ENCODE measurements at places on chromosomes 3 and 15.

DNA sequence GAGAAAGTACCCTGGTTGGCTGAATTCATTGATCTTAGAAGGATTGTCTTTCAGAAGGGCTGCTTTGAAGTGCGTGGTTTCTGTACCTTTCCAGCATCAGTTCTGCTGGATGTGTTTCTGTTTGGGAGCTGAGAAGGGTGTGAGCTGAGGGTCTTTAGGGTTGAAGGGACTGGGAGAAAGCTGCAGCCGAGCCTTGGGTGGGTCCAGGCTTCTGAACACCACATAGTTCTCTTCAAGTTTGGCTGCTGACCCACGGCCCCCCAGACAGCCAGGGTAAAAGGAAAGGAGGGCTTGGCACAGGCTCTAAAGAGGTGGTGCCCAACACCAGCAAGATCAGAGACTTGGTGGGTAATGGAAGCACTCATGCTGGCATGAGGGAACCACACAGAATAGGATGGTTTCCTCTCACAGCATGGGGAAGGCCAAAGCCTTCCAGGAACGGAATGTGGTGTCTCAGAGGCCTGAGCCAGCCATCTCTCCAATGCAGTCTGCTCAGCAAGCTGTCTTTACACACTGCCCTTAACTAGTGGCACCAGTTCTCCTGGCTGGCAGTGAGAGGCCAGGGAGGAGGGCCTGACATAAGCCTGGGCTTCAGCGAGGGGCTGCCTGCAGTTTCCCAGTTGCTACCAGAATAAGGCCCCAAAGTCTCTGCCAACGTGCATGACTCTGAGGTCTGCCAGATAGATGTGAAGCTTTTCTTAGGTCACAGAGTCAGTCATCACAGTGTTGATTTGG lies 239.0 kb upstream of the TRIM42 start:
- no peaks in the 10 kb centered on the region for H3K27me3 ChIP-seq
- no peak overlapping the region for H3K27ac ChIP-seq
- H3K4me3 ChIP-seq, result no peak overlapping the region
- no peaks in the 10 kb centered on the region for H3K36me3 ChIP-seq

- DNase-seq, result no peak
- H3K27ac ChIP-seq, result no peak overlapping the region
- H3K4me1 ChIP-seq, result no peaks in the 10 kb centered on the region
- H3K27me3 ChIP-seq, result no peaks in the 10 kb centered on the region
- no peaks in the 10 kb centered on the region for H3K36me3 ChIP-seq
These were observed 66.6 kb upstream of the ST8SIA2 start for GRCh38 chr15:92327033-92327432.

DNA sequence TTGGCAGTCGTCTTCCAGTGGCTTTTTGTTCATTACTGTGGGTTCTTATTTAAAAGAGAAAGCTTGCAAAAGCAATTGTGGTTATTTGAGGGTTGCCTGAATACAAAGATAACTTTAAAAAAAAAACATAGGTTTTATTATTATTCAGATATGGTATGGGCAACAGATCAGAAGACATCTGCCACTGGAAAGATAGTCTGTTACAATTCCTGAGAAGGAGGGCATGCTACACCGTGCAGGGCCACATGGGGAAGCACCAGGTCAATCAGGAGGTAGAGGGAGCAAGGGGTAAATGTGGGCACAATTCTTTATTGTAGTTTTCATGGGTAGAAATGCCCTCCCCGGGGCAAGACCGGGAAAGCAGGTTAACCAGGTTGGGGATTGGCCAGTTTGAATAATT lies 46.5 kb downstream of the BBS4 start:
- peaks cover 80% of the 10 kb centered on the region for H3K36me3 ChIP-seq
- DNase-seq, result no peak
- no peaks in the 10 kb centered on the region for H3K27me3 ChIP-seq
- no peak overlapping the region for H3K4me3 ChIP-seq

DNA sequence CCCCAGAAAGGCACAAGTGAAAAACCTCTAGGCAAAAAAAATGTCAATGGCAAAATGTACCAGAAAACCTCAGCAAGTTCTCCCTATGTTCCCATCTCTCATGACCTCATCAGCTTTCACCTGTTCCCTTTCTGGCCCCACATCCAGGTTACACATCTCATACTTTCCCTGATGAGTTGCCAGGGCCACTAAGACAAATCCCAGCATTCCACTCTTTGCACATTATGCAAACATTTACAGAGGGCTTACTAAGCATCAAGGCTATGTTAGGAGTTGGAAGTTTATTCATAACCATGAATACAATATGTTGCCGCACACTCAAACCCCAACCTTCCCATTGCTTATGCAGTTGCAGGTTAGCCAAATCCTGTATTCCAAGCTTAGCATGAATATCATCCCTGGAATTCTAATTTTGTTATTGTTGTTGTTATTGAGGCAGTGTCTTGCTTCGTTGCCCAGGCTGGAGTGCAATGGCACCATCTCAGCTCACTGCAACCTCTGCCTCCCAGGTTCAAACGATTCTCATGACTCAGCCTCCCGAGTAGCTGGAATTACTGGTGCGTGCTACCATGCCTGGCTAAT lies 129.3 kb upstream of the UBE2E2 start:
- H3K4me1 ChIP-seq, result peaks cover 1% of the 10 kb centered on the region
- no peak overlapping the region for H3K4me3 ChIP-seq
- DNase-seq, result no peak
- H3K36me3 ChIP-seq, result no peaks in the 10 kb centered on the region
- H3K27me3 ChIP-seq, result no peaks in the 10 kb centered on the region

- H3K4me3 ChIP-seq, result no peak overlapping the region
- no peaks in the 10 kb centered on the region for H3K27me3 ChIP-seq
- no peaks in the 10 kb centered on the region for H3K36me3 ChIP-seq
- no peak overlapping the region for H3K27ac ChIP-seq
- DNase-seq, result no peak
- peaks cover 18% of the 10 kb centered on the region for H3K4me1 ChIP-seq
These were observed 195.6 kb downstream of the XXYLT1 start for GRCh38 chr3:195075199-195075940.

DNA sequence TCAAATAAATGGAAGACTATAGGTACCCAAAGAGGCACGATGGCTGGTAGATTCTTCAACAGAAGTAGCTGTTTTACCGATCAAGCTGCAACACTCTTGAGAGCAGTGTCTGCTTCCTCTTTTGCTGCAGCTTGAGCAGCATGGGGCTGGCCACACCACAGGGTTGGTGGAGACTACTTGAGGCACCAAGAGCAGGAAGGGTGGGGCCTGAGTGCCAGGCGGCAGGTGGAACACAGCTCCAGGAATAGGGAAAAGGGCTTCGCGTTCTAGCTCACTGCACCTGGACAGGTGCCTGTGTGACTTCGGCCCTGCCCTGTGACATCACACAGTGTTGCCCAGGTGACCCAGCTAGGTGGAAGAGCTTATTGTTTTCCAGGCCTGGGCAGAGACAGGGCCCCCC lies at the start of gene CCDC33:
CCDC33 (plus strand) TSS at position 365 of the 400 bp plus-strand sequence. CDS start 394 bp downstream, outside the sequence.
- no peak for DNase-seq
- no peak within 1 kb of the TSS for H3K4me3 ChIP-seq
- H3K36me3 ChIP-seq, result no peaks in the 10 kb centered on the region
- H3K27me3 ChIP-seq, result no peaks in the 10 kb centered on the region

GRCh38 chr3:61813636-61814035 lies 252.3 kb downstream of the PTPRG start:
- no peaks in the 10 kb centered on the region for H3K36me3 ChIP-seq
- no peaks in the 10 kb centered on the region for H3K4me1 ChIP-seq
- H3K27ac ChIP-seq, result no peak overlapping the region
- no peaks in the 10 kb centered on the region for H3K27me3 ChIP-seq
- DNase-seq, result no peak

GRCh38 chr3:166285001-166285400 lies 447.8 kb upstream of the BCHE start:
- peak; percentile 30 for DNase-seq
- H3K4me3 ChIP-seq, result no peak overlapping the region
- no peaks in the 10 kb centered on the region for H3K36me3 ChIP-seq
- H3K27ac ChIP-seq, result no peak overlapping the region
- H3K4me1 ChIP-seq, result no peaks in the 10 kb centered on the region

DNA sequence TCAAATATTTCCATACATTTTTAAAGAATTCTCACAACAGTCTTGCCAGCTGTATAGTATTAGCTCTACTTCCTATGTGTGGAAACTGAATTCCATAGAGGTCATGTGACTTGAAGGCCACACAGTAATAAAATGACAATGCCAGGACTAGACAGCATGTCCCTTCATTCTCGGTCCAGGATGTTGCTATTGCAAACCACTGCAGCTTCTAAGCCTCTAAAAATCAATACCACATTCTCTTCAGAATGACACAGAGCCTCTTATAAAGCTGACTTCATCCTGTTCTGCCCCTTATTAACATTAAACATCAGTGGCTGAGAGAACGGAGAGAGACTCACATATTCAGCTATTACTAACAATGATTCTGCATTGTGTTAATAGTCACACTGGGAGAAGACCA lies 240.3 kb upstream of the PEX5L start:
- no peaks in the 10 kb centered on the region for H3K27me3 ChIP-seq
- no peaks in the 10 kb centered on the region for H3K36me3 ChIP-seq
- no peak overlapping the region for H3K27ac ChIP-seq
- no peaks in the 10 kb centered on the region for H3K4me1 ChIP-seq
- no peak for DNase-seq
- no peak overlapping the region for H3K4me3 ChIP-seq

GRCh38 chr15:79970181-79970580 lies 815 bp downstream of the BCL2A1 start:
- no peaks in the 10 kb centered on the region for H3K27me3 ChIP-seq
- no peaks in the 10 kb centered on the region for H3K36me3 ChIP-seq
- H3K4me1 ChIP-seq, result no peaks in the 10 kb centered on the region
- H3K4me3 ChIP-seq, result peak overlapping the region; percentile 77
- DNase-seq, result no peak

DNA sequence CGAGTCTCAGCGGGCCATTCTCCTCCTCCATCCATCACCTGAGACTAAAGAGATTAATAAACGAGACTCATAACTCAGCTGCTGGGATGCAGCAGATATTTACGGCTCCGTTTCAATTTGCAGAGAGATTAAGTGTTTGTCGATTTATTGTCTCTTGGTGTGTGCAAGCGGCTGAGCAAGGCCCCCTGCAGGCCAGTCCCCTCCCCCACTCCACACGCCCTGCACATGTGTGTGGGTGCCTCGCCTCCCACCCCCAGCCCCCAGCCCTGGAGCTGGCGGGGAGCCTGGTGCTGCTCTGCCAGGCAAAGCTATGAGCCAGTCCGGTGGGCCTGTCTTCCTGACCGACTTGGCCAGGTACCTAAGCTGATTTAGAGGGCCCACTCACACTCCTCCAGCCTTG lies 63.0 kb downstream of the CYP11A1 start:
- DNase-seq, result no peak
- H3K4me3 ChIP-seq, result no peak overlapping the region
- peaks cover 13% of the 10 kb centered on the region for H3K4me1 ChIP-seq
- H3K36me3 ChIP-seq, result no peaks in the 10 kb centered on the region

DNA sequence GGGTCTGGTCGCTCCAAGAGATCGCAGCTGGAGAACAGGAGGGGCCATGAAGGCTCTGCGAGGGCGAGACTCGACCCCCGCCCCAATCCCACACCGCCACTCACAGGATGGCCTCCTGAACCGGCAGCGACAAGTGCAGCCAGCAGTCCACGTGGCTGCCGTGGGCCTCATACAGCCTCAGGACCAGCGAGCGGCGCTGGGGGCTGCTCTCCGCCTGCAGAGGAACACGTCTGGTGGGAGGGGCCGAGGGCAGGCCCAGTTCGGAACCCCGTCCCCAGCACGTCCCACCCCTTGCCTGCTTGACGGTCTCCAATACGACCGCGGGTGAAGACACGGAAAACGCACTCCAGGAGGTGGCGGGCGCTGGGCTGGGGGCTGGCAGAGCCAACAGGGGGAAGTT lies 9.2 kb downstream of the NEIL1 start:
- peaks cover 52% of the 10 kb centered on the region for H3K36me3 ChIP-seq
- no peak overlapping the region for H3K4me3 ChIP-seq
- H3K27me3 ChIP-seq, result no peaks in the 10 kb centered on the region
- H3K4me1 ChIP-seq, result no peaks in the 10 kb centered on the region
- DNase-seq, result no peak

GRCh38 chr3:36135863-36136262 lies 244.4 kb upstream of the STAC start:
- H3K36me3 ChIP-seq, result no peaks in the 10 kb centered on the region
- H3K4me3 ChIP-seq, result no peak overlapping the region
- H3K4me1 ChIP-seq, result no peaks in the 10 kb centered on the region
- H3K27me3 ChIP-seq, result no peaks in the 10 kb centered on the region

GRCh38 chr3:17077606-17078005 lies 192.9 kb downstream of the PLCL2 start:
- H3K27me3 ChIP-seq, result no peaks in the 10 kb centered on the region
- no peak overlapping the region for H3K4me3 ChIP-seq
- no peak for DNase-seq
- no peaks in the 10 kb centered on the region for H3K4me1 ChIP-seq
- H3K27ac ChIP-seq, result no peak overlapping the region

DNA sequence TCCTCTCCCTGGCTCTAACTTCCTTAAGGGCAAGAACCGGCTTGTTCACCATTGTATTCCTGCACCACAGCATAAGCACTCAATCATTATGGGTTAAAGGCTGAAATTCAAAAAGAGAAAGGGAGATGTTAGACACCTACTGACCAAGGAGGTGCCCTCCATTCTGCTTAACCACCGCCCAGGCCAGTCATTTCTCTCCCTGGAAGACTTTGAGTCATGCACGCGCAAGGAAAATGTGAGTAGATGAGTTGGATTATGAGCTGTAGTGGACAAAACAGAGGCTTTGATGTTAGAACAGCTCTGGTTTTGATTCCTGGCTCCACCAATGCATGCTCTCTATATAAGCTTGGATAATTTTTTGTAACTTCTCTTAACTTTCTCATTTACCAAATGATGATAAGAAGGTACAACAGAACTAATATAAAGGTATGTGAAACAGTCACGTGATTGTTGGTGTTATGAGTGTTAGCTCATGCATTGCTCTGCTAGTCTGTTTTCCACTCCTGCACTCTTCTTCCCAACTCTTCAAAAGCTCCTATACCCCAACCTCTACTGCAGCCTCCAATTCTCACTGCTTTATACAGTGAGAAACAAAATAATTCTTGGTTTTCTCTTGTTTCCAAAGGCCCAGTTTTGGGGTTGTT lies 148.4 kb upstream of the ATP11B start:
- H3K36me3 ChIP-seq, result no peaks in the 10 kb centered on the region
- no peak for DNase-seq
- no peaks in the 10 kb centered on the region for H3K4me1 ChIP-seq
- H3K27me3 ChIP-seq, result no peaks in the 10 kb centered on the region

DNA sequence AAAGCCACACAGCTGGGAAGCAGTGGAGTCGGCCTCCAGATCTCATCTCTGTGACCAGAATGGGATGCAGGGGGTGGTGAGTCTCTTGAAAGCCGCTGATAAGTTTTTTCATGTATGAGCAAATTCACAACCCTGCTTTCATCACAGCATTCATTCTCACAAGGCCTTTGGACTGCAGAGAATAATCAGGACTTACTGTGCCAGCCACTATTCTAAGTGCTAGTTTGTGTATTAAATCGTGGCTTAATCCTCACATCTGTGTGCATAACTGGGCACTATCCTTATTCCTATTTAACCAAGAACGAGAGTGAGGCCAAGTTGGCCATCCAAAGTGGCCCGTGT lies 64.2 kb upstream of the POLG start:
- H3K27ac ChIP-seq, result no peak overlapping the region
- peaks cover 95% of the 10 kb centered on the region for H3K27me3 ChIP-seq
- H3K4me1 ChIP-seq, result peaks cover 10% of the 10 kb centered on the region
- no peak for DNase-seq
